Thymus (tissue), 14 donors: ENCODE measurements at places on chromosomes 6 and 20.
A peak's percentile ranks its signal among the peaks of the same experiment; 100 is the strongest.

DNA sequence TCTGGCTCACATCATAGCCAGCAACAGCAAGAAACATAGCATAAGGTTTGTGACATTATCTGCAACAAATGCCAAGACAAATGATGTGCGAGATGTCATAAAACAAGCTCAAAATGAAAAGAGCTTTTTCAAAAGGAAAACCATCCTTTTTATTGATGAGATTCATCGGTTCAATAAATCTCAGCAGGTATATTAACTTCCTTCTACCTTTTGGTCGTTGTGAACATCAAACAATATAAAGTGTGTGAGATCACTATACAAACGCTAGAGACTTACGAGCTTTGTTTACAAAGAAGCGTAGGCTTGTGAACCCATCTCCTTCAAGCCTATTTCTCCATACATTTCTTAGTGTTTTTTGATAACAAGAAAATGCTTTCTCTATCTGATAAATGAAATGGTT, 3.5 kb downstream of the WRNIP1 start:
- no peak for DNase-seq

- no peak for DNase-seq
Measured at GRCh38 chr6:7418238-7418905, 28.8 kb downstream of the RIOK1 start.

GRCh38 chr20:24331939-24332338, 137.5 kb upstream of the SYNDIG1 start:
- no peak for DNase-seq

- no peak for DNase-seq
Measured at GRCh38 chr6:99618649-99619408, 12.2 kb downstream of the PRDM13 start.

- DNase-seq: no peak
Measured at GRCh38 chr6:159714404-159714803, 12.9 kb upstream of the WTAP start.

DNA sequence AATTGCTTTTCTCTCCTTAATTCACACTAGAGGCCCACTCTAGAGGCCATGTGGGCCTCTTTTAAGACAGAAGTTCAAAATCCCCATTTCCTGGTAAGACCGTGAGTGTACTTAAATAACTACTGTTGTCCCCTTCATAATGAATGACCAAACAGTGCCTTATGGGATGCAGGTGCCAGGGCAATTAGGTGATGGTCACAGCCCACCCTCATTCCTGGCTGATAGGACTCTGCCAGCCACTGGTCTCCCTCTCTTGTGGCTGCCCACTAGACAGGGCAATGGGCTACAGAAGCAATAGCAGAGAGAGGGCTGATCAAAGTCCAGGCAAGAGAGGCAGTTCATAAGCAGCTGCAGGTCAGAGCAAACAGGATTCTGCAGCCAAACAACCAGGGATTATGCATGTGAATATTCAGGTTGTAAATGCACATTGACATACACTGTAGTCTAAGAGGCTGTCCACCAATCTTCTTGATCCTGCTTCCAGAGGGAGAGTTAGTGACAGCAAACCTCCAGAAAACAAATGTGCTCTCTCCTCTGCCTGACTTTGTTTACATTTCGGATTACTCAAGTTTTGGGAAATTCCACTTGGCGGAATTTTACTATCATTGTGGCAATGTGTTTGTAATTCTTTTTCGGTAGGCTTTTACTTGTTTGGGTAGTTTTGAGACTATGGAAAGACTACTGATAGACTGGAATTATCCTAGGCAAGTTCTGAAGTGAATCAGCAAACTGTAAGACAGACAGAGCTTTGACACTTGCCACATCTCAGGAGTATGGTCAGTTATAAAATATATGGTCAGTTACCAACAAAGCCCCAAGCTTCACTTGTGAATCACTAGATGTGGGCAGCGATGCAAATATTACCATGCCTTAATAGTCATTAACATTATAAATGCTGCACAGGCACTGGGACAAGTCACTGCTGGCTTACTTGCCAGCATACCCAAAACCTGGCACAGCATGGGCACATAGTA, 12.8 kb downstream of the PTPRK start:
- no peak for DNase-seq

DNA sequence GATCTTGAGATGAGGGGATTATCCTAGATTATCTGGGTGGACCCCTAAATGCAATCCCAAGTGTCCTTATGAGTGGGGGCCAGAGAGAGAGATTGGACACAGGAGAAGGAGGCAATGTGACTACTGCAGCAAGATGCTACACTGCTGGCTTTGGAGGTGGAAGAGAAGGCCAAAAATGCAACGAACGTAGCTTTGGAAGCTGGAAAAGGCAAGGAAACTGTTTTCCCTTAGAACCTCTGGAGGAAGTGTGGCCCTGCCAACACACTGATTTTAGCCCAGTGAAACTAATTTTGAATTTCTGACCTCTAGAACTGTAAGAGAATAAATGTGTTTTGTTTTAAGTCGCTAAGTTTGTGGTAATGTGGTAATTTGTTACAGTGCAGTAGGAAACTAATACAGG, 15.7 kb downstream of the PPARD start:
- no peak for DNase-seq

- no peak for DNase-seq
Measured at GRCh38 chr20:32354592-32355416, 3.3 kb upstream of the ASXL1 start.

GRCh38 chr20:16974855-16975162, 226.7 kb downstream of the OTOR start:
- DNase-seq: no peak

GRCh38 chr6:122853259-122853995, 64.4 kb downstream of the SMPDL3A start:
- DNase-seq: no peak

DNA sequence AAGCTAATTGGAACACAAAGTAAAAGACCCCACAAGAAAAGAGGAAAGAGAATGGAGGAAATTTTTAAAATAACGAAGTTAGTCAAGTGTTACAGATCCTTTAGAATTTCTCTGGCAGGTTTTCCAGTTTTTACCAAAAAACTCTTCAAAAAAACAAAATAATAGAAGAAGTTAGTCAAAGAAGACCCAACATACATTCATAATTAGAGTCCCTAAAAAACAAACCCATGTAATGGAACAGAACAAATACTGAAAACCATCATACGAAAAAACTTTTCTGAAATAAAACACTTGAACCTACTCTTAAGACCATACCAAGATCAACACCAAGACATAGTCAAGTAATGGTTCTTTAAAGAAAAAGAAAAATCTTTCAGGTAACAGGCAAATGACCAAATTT, 31.6 kb downstream of the RANBP9 start:
- no peak for DNase-seq

- DNase-seq: peak; percentile 69
Measured at GRCh38 chr6:44265007-44265721, at the start of gene NFKBIE. Gene NFKBIE, minus strand, starts transcription at chr6:44265551. Its CDS starts 205 bp downstream, at chr6:44265346.

- DNase-seq: no peak
Measured at GRCh38 chr6:68240726-68241125, 394.4 kb upstream of the ADGRB3 start.

DNA sequence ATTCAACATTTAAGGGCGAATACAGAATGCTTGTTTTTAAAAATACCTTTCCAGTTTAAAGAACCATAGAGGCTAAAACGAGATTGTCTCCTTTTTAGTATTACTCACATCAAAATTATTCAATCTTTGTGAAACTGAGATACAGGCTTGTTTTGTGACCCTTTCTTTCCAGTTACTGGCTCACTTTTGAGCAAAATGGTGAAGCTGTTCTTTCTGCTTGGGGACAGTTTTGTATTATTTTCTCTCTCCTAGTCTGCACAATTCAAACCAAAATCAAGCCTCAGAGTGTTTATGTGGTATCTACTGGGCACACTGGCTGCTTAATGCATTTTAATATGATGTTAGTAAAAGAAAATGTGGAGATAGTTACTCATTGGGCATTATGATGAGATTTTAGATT, 36.5 kb downstream of the HIVEP1 start:
- DNase-seq: no peak

DNA sequence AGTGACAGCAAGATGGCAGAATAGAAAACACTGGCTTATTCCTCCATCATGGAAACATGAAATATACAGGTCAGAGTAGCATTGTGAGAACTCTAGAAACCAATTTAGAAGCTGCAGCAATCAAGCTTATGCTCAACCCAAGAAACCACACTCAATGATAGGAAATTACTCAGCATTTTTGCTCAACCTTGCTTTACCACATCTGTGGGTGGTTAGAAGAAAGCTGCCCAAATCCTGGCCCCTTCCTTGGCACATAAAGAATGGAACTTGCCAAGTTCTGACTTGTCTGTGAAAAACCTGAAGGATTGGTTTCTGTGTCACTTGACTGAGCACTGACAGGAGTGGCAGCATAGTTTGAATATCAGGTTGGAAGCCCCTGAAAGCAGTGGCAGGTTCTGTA, 108.0 kb upstream of the MOCS1 start:
- no peak for DNase-seq

- DNase-seq: no peak
Measured at GRCh38 chr6:2978923-2979322, 7.6 kb upstream of the SERPINB6 start.

DNA sequence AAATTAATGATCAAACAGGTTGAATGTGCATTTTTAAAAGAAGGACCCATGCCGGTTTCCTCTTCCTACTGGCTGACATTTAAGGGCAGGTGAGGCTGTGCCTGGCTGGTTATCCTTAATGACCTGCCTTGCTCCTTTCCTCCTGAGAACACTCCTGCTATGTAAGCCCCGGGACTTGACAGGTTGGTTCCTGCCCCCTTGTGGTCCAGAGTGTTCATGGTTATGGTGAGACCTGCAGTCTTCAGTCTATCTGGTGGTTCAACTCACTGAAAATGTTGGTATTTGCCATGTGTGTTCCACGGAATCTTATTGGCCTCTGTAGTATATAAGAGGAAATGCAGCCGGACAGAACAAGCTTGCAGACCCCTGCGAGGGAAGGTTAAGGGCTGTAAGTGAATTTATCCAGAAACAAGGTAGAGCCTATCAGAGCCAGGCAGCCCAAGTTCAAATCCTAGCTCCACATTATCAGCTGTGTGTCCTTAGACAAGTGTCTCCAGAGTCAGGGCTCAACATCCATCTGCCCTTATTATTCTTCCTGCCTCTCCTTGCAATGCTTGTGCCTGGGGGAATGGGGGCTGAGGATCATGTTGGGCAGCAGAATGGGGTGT, 5.2 kb upstream of the BPIFA3 start:
- peak; percentile 7 for DNase-seq

- DNase-seq: no peak
Measured at GRCh38 chr20:8509809-8510208, 377.7 kb downstream of the PLCB1 start.

- no peak for DNase-seq
Measured at GRCh38 chr6:40599555-40599954, 12.4 kb upstream of the LRFN2 start.

DNA sequence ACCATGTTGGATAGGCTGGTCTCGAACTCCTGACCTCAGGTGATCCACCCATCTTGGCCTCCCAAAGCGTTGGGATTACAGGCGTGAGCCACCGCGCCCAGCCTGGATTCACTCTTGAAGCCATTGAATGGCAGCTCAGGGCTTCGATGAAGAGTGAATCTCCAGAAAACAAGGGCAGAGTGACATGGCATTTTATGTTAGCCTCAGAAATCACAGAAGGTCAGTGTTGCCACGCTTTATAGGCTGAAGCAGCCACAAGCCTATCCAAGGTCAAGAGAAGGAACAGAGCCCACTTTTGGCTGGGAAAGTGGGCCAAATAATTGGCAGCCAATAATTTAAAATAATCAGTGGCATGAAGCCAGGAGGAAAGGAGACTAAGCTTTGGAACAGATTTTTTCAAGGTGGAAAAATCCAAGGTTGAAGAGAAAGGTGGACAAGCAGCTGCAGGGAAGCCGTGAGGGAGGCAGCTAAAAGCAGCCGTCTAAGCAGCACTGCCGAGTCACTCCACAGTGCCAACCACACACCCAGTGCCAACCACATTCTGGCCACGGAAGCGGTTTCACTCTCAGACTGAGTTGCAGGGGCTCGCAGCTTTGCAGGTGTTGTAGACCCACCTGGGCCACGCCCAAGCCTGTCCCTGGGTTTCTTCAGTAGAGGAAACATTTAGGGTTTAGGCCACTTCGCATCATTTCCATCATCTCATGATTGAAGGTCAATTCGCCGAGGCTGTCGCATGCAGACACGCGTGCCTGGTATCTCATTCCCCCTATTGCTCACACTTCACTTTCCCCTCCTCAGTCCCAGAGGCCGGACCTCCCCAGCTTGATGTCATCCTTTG, 17.4 kb upstream of the AVP start:
- DNase-seq: peak; percentile 43

DNA sequence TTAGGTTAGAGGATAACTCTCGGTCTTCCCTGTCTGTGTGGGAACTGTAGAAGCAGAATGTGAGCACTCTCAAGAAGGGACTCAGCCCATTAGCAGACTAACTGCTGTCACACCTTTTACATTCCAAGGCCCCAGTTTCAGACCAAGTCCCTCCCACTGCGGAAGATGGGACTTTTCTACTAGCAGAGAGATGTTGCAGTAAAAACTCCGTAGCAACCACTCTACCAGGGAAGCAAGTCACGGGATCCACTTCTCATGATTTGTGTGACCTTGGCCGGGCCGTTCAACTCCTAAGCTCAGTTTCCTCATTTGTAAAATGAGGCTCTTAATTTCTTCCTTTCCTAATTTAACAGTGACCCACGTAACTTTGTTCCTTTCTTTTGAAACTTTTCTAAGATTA, 77.1 kb upstream of the SLC4A11 start:
- DNase-seq: no peak

DNA sequence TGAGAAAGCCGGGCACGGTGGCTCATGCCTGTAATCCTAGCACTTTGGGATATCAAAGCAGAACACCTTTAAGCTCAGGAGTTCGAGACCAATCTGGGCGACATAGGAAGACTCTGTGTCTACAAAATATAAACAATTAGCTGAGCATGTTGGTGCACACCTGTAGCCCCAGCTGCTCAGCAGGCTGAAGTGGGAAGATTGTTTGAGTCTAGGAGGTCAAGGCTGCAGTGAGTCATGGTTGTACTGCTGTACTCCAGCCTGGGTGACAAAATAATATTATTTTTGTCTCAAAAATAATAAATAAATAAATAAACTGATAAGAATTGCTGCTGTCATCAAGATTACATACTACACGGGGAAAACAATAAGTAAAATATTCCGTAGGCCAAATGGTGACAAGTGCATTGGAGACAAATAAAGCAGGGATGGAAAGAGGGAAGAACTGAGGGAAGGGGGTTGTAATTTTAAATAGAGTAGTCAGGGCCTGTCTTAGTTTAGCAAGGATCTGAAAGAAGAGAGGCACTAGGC, 14.0 kb upstream of the TOP1 start:
- no peak for DNase-seq
